ENCODE measurements at places on chromosomes 13 and 19.

DNA sequence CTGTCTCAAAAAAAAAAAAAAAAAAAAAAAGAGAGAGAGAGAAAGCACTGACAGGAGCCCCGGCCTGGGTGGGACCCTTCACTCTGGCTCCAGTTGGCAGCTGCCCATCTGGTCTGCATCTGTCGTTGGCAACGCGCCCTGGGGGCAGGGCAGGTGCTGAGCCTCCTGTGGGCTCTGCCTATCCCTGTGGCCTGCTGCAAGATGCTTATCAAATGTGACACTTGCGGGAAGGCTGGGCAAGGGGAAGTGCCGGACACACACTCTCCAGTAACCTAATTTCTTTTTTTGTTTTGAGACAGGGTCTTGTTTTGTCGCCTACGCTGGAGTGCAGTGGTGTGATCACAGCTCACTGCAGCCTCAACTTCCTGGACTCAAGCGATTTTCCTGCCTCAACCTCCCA lies 10.7 kb upstream of the KPTN start:
- no peak for DNase-seq

- DNase-seq, result no peak
Measured at GRCh38 chr19:37869766-37870340, 36.5 kb downstream of the WDR87 start.

GRCh38 chr19:47671499-47671898 lies 41.7 kb upstream of the EHD2 start:
- DNase-seq, result no peak

DNA sequence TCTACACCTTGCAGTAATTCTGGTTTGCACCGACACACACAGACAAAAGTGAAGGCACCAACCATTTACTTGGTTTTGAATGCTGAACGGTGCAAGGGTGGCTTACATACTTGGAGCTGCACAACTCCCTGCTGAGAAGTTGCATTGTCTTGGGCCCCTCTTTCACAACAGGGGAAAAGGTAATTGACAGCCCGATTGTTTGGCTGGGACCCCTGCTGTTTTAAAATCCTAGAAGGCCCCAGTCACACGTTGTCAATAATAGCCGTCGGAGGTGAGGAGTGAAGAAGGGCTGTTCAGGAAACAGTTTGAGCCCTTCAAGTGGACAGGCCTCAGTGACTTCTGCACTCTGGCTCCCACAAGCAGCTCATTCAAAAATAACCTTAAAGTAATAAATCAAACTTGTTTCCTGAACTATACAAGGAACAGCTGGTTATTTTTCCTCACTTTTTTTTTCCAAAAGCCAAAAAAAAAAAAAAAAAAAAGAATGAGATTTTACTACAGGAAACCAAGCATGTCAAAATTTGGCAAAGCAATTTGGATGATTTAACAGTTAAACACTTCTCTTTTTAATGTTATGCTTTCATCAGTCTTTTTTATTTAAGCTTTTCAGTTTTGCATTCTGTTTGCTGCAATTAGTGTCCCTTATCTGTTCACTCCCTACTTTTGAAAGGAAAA lies 19.0 kb upstream of the SPRY2 start:
- DNase-seq, result no peak

- DNase-seq, result no peak
Measured at GRCh38 chr19:35534803-35535480, 1.7 kb downstream of the GAPDHS start.

- no peak for DNase-seq
Measured at GRCh38 chr19:13960863-13961784, 8.8 kb downstream of the DCAF15 start.

- no peak for DNase-seq
Measured at GRCh38 chr19:33755099-33756035, 41.3 kb upstream of the KCTD15 start.

DNA sequence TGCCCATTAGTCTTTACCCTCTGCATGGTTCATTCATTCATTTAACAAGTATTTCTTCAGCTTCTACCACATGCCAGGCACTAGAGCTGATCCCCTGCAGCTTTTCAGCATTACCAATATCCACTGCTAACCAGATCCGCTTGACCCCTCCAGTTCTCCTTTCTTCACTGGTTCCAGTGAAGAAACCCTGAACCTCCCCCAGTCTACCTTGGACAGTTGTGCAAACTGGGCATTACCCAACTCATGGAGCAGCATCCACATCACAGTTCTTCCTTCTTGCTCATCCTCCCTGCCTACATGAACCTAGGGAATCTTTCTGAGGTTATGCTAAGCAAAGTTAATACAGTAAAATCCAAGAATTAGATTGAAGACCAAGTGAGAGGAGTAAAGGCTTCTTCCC lies 78.7 kb upstream of the SERP2 start:
- DNase-seq, result no peak

DNA sequence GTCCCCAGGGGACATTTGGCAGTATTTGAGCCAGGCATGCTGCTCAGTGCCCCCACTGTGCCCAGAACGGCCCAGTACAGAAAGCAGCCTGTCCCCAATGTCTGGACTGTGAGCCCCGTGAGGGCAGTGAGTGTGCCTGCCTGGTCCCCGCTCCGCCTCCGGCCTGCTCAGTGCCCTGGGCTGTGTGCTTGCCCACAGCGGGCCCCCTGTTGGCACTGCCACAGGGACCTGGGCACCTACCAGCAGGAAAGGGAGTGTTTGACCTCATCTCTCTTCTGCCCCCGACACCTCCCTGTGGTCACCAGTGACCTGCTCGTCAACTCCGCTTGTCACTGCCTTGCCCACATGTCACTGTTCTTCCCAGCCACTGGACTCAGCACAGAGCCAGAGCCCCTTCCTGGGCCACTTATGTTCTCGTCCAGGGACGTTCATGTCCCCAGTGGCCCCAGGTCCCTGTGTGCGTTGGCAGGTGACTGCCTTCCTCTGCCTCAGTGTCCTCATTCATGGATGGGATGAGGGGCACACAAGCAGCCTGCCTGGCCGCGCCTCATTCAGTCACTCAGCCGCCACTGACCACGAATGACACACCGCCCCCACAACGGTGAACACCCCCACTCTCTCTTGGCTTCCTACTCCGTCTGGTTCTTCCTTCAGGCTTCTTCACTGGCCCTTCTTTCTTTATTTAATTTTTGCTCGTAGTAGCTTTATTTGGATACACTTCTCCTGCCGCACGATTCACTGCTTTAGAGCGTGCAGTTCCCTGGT lies 2.8 kb downstream of the FZR1 start:
- no peak for DNase-seq

DNA sequence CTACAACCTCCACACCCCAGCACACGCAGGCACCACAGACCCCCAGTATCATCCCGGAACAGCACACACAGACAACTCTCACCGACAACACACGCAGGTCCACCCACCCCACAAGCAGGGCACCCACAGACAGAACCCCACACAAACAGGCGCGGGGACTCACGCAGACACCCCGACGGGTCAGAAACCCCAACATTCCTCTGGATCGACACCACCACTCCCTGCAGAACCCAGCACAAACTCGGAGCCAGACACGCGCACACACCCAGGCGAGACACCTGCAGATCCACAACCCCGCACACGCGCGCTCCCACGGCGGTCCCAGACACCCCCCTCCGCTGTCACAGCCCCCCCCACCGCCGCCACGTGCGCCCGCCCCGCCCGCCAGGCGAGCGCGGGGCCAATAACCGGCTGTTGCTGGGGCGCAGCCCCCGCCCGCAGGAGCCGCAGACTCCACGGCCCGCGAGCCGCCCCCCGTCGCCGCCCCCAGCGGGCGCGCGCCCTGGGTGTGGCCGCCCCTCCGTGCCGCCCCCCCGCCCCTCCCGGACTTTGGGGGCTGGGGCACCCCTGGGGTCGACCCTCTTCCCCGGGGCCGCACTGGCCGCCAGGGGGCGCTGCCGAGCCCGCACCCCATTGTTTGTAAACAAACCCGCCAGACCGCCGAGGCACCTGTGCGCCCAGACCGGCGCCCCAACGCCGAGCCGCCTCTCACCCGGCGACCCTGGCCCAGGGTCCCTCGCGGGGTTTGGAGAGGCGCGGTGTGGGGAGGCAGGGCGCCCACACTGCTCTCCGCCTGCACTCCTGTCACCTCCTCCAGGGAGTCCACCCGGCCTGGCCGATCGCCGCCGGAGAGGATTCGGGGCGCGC lies 712 bp downstream of the BBC3 start:
- peak; percentile 60 for DNase-seq

DNA sequence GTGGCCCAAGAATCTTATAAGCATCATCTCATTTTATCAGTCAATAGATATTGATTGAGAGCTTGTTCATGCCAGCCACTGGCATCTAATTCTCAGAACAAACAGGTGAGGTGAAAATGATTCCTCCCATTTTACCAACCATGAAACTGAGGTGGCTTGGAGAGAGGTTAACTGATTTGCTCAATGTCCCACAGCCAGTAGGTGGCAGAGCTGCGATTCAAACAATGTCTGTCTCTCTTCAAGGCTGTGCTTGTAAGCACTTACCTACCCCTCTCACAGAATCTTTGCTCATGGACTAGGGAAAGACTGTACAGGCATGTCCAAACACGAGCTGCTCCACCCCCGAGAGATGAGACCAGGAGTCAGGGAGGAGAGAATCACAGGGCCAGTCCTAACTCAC lies 21.5 kb upstream of the GSX1 start:
- DNase-seq, result no peak

GRCh38 chr19:8085598-8086408 lies 33.2 kb downstream of the CCL25 start:
- no peak for DNase-seq

- DNase-seq, result no peak
Measured at GRCh38 chr13:79724348-79725103, 243.6 kb downstream of the NDFIP2 start.

- no peak for DNase-seq
Measured at GRCh38 chr13:93776936-93777335, 550.3 kb downstream of the GPC6 start.

GRCh38 chr13:98295371-98295770 lies 118.3 kb upstream of the RNF113B start:
- DNase-seq, result no peak

DNA sequence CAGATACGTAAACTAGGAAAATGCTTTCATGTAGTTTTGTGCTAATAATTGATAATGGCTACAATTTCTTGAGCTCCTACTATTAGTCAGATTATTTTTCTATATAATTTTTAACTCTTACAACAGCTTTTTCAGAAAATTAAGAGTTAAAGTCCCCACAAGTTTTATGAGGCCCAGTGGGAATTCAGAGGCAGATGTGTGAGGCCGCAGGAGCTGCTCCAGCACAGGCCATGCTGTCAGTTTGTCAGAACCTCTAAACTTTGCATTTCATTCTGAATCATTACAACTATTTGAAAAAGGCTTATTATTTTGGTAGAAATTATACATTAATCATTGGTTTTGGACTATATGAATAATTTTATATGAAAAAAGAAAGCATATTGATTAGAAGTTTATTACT lies 370.8 kb downstream of the MYO16 start:
- DNase-seq, result no peak

DNA sequence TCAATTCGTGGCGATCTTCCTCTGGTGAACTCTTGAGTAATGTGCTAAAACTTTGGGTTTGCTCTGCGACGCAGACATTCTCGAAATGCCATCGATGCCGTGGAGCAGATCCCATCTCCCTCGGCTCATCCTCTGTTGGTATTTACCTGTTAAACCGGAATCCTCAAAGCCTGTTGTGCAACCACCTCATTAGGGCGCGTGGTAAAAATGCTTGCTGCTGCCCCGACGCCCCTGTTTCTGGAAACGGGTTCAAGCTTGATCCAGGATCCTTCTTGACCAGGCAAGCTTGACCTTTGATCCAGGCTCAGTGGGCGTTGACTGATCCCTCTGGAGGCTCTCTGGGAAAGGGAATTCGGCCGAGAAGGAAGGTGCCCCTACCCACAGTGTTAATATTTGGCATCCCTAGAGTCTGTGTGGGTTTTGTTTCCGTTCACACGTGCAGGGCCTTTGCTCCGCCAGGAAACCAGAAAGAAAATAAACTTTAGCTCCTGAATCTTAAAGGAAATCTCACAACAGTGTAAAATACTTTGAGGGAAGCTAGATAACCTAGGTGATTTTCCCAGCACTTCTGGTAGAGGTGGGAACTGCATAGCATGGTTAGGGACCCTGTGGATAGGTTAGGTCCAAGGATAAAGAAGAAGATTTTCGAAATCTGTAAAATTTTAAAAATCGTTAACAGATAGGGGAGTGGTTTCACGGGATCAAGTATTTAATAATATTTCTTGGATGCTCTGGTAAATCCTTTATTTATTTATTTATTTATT lies 1.1 kb downstream of the LSM14A start:
- no peak for DNase-seq

DNA sequence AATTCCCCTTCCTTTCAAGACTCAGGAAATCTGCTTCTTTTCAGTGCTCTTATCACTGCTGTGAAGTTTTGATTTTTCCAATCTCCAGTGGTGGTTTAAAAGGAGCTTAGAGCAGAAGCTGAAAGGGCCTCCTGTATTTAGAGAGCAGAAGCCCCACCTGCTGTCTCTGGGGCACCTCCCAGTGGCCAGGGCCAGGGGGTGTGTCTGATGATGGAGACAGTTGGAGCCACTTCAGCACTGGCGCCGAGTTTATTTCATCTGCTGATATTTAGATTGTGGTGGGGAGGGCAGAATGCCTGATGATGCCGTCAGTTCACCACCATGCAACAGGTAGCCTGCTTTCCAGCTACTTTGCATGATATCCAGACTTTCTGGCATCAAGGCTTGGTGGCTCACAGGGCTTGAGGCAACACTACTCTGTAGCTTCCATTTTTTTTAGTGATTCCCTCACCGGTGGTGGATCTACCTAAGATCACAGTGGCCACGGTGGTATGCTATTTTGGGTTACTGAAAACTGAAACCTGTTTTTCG lies 371.9 kb downstream of the KCNRG start:
- DNase-seq, result peak; percentile 1

DNA sequence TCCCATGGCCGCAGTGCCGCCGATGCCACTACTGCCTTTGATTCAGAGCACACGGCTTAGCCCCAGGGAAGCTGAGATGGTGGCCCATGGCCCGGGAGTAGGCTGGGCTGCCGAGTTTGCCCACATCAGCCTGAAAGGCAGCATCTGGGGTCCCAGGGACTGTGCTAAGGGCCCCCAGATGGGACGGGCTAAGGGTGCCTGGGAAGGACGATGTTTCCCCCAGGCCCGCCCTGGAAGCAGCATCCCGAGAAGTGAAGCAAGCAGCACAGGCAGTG lies 22.5 kb downstream of the MAP2K2 start:
- DNase-seq, result no peak

DNA sequence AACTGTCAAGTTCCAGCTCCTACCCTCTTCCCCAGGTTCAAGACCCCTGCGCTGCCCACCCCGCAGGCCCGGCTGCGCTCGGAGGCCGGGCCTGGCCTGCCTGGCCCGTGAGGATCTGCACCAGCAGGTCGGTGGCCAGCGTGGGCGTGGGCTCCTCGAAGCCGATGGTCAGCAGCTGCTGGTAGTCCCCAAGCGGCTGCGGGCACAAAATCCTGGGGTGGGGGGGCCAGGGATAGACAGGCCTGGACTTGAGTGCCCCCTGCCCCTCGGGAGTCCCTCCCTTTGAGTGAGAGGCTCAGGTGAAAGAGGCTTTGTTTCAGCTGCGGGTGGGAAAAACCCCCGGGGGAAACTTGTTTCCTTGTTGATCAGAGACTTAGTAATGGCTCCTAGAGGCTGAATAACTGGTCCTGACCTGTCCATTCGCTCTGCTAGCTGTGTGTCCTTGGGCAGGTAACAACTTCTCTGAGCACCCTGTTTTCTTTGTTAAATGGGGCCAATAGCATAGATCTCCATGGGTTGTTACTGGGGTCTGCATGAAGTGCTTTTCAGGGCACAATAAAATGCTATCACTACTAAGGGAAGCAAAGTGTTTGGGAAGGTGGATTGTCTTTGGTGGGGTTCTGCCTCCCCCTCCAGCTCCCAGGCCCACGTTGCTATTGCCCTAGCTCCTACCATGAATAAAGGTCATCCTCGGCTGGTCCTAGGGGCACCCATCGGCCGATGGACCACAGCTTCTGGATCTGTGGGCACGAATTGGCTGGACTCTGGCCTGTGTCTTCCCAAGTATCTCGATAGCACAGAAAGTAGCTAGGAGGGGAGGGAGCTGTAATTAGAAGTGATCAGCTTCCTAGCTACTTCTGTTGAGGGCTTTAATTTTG lies 3.5 kb downstream of the C19orf67 start:
- no peak for DNase-seq
